ENCODE measurements at places on chromosomes 12 and 14.
A peak's percentile ranks its signal among the peaks of the same experiment; 100 is the strongest.

DNA sequence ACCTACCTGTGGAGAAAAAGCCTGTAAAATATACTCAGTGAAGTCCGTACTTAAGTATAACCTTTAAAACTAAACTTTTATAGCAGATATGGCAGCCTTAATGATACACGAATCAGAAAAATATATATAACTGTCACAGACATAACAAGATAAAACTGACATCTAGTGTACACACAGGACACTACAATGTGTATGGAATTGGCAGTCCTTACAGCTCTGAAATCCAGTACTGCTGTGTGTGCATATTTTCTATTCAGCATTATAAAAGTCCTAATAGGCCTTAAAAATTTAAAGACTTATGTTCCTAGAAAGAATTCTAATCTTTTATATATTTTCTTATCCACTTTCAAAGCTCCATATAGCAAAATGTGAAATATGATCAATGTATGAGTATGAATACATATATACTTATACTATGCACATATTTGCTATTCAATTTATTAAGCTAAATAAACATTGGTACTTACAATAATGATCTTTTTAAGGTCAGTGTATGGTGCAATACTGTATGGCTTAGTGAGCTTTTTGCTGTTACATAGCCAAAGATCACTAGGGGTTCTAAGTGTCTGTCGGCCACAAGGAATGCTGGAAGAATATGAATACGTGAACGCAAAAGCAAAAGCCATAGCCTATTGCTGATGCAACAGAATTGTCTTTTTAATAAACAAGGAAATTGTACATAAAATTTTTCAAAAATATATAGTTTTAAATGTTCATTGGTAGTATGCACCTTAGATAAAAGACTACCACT is 69.2 kb downstream of the C2CD5 start:
- no peak for DNase-seq

GRCh38 chr12:118120579-118121363 is 15.2 kb upstream of the PEBP1 start:
- DNase-seq = peak; percentile 90

DNA sequence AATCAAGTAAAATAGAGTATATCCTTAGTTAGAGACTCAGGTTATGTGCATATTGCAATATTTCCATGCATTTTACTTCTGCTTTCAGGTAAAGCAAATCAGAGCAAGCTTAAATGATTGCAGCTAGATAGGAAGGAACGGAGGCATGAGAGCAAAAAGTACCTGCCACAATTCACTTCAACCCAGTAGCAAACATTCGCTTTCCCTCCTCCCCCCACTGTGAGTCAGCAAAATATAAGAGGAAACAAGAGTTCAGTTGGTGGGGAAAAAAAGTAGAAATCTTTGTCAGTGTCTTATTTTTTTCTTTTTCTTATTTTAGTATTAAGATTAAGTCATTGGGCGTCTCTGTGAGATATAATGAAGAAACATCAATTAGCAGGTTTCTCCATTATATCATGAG is 475.4 kb downstream of the NPAS3 start:
- DNase-seq = no peak

GRCh38 chr12:125406131-125406530 is 340.9 kb downstream of the AACS start:
- DNase-seq = no peak

- no peak for DNase-seq
These were observed 187.9 kb upstream of the GRIN2B start for GRCh38 chr12:14169281-14169680.

All from AG08396 (cell line).